ENCODE measurements at places on chromosomes 2 and 18.

DNA sequence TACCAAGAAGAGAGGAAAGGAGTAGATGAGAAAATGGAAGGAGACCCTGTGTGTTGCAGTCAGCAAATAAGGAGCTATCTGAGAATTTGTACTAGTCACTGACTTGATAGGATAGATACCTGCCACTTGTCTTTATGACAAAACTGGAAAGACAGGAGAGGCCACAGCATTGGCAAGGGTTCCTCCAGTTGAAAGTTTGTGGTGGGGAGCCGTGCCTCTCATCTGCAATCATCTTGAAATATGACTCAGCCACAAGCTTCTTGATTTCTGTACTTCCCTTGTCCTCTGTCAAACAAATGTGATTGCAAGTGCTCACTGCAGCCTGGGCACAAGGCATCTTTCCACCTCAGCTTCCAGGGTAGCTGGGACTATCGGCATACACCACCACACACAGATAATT is 99.1 kb downstream of the GREB1L start:
- no peak for DNase-seq

GRCh38 chr2:54601339-54601738 is 122.1 kb upstream of the EML6 start:
- no peak for DNase-seq

DNA sequence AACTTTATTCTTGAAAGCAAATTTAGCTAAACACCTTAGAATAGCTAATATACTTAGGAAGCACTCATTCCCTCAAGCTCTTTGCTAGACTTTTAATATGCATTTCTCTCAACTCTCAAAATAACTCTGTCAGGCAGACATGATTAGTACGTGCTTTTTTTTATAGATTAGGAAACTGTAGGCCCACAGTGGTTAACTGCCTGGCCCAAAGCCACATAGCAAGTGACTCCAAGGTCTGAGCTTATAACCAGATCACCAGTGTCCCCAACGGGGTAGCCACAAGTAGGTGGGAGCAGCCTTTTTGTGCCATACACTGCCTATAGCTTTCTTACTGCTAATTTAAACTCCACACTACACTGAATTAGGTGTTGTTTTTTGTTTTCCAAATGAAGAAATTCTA is 576.8 kb downstream of the METTL4 start:
- DNase-seq: no peak

- no peak for DNase-seq
These were observed 129.3 kb downstream of the AGAP1 start for GRCh38 chr2:235623111-235623510.

All from CD4-positive, alpha-beta T cell (primary cell).